CD4-positive, alpha-beta memory T cell (primary cell): ENCODE measurements at places on chromosomes 2 and 18. TPM values are rescaled to one million over a fixed set of nuclear protein-coding genes. Genes with fewer than 3 reads are reported as not detected.

Gene UGT1A7
- polyA plus RNA-seq, result not detected

Gene TUBA4B
- not detected for polyA plus RNA-seq

Gene CD8A
- polyA plus RNA-seq, result 1.1 TPM

Gene IL36A
- polyA plus RNA-seq, result 0.56 TPM

Gene TOGARAM2
- polyA plus RNA-seq, result 0.46 TPM

Gene ZNF892
- not detected for polyA plus RNA-seq

Gene PTGR3
- polyA plus RNA-seq, result 29.3 TPM

Gene SERPINB5
- not detected for polyA plus RNA-seq

Gene GPBAR1
- polyA plus RNA-seq, result 0.32 TPM

Gene VSNL1
- not detected for polyA plus RNA-seq

Gene FRZB
- polyA plus RNA-seq, result not detected

Gene NAT8
- not detected for polyA plus RNA-seq

Gene SERPINB12
- not detected for polyA plus RNA-seq

Gene CYTIP
- polyA plus RNA-seq, result 163 TPM

Gene KCNG3
- not detected for polyA plus RNA-seq

Gene TTR
- not detected for polyA plus RNA-seq

Gene SERPINB10
- not detected for polyA plus RNA-seq

Gene DYNAP
- polyA plus RNA-seq, result not detected

Gene ANTXR1
- not detected for polyA plus RNA-seq

Gene AMER3
- polyA plus RNA-seq, result not detected

GRCh38 chr2:182831101-182831500 lies 35.3 kb downstream of the FRZB start:
- no peak overlapping the region for H3K4me3 ChIP-seq
- DNase-seq, result no peak
- H3K4me1 ChIP-seq, result no peaks in the 10 kb centered on the region
- H3K36me3 ChIP-seq, result no peaks in the 10 kb centered on the region

GRCh38 chr18:52979892-52980291 lies 639.9 kb downstream of the DCC start:
- H3K4me3 ChIP-seq, result no peak overlapping the region
- H3K4me1 ChIP-seq, result no peaks in the 10 kb centered on the region
- no peak for DNase-seq
- H3K36me3 ChIP-seq, result no peaks in the 10 kb centered on the region
- no peaks in the 10 kb centered on the region for H3K27me3 ChIP-seq

DNA sequence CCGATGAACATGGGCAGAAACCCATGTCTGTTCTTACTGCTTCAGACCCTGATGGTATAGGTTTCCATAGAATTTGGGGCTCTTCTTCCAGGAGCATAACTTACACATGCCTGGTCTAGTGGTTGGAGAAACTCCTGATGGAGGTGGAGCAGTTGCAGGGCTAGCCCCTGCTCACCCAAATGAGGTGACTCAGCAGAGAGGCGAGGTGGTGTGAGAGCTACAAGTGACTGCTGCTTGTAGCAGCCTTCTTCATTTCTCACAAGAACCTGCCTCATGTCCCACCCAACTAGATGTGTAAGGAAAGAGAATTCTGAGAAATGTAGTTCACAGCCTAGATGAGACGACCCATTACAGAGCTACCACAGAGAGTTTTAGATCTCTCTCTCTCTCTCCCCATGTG lies 105.3 kb downstream of the ZNF407 start:
- no peaks in the 10 kb centered on the region for H3K27me3 ChIP-seq
- no peaks in the 10 kb centered on the region for H3K4me1 ChIP-seq
- no peak overlapping the region for H3K4me3 ChIP-seq
- no peak overlapping the region for H3K27ac ChIP-seq

DNA sequence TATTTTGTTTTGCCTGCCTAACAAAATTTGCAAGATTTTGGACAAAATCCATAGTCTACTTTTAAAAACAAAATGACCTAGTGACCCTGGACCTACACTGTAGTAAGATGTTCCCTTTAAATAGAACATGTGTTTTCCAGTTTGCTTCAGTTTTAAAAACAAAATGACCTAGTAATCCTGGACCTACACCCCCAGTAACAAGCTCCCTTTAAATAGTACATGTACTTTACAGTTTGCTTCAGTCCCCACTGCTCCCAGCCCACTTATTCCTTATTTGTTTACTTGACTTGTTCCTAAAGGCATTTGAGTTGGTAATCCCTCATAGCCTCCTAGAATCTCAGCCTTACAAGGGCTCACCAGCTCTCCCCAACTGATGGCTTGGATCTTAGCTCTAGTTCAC lies 34.5 kb upstream of the HTR2B start:
- no peaks in the 10 kb centered on the region for H3K27me3 ChIP-seq
- H3K27ac ChIP-seq, result no peak overlapping the region
- no peak overlapping the region for H3K4me3 ChIP-seq
- H3K36me3 ChIP-seq, result peaks cover 6% of the 10 kb centered on the region
- H3K4me1 ChIP-seq, result peaks cover 11% of the 10 kb centered on the region

GRCh38 chr2:126731353-126731752 lies 75.4 kb downstream of the GYPC start:
- no peak overlapping the region for H3K27ac ChIP-seq
- no peak overlapping the region for H3K4me3 ChIP-seq
- DNase-seq, result no peak
- H3K4me1 ChIP-seq, result no peaks in the 10 kb centered on the region

GRCh38 chr18:48446582-48447225 lies 37.5 kb upstream of the ZBTB7C start:
- H3K36me3 ChIP-seq, result no peaks in the 10 kb centered on the region
- H3K27ac ChIP-seq, result no peak overlapping the region
- no peak overlapping the region for H3K4me3 ChIP-seq
- H3K4me1 ChIP-seq, result no peaks in the 10 kb centered on the region

- H3K36me3 ChIP-seq, result no peaks in the 10 kb centered on the region
- no peaks in the 10 kb centered on the region for H3K4me1 ChIP-seq
- no peak overlapping the region for H3K4me3 ChIP-seq
- no peak overlapping the region for H3K27ac ChIP-seq
- H3K27me3 ChIP-seq, result no peaks in the 10 kb centered on the region
These were observed 158.0 kb upstream of the KLHL14 start for GRCh38 chr18:32930695-32931301.

- H3K36me3 ChIP-seq, result no peaks in the 10 kb centered on the region
- no peaks in the 10 kb centered on the region for H3K27me3 ChIP-seq
- H3K4me3 ChIP-seq, result no peak overlapping the region
- no peaks in the 10 kb centered on the region for H3K4me1 ChIP-seq
These were observed 18.0 kb downstream of the GEN1 start for GRCh38 chr2:17771956-17772355.

DNA sequence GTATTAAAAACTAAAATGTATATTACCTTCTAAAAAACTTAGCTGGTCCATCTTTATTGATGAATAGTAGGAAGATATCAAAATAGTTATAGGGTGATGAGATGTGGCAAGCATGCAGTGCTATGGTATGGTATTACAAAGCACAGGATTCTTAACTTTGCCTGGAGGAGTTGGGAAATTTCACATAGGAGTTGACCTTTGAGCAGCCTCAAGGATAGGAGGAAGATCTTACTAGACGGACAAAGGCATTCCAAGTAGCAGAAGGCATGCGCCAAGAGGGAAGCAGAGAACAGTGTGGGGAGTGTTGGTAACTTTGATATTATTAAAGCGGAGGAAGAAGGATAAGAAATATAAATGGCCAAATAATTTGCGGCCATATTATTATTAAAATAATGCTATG lies 60.0 kb downstream of the TTC21B start:
- peaks cover 16% of the 10 kb centered on the region for H3K36me3 ChIP-seq
- no peaks in the 10 kb centered on the region for H3K4me1 ChIP-seq
- no peak overlapping the region for H3K4me3 ChIP-seq
- no peaks in the 10 kb centered on the region for H3K27me3 ChIP-seq

- H3K27ac ChIP-seq, result no peak overlapping the region
- no peaks in the 10 kb centered on the region for H3K36me3 ChIP-seq
- H3K4me1 ChIP-seq, result peaks cover 6% of the 10 kb centered on the region
- no peaks in the 10 kb centered on the region for H3K27me3 ChIP-seq
These were observed 95.1 kb downstream of the INSIG2 start for GRCh38 chr2:118183381-118183780.

DNA sequence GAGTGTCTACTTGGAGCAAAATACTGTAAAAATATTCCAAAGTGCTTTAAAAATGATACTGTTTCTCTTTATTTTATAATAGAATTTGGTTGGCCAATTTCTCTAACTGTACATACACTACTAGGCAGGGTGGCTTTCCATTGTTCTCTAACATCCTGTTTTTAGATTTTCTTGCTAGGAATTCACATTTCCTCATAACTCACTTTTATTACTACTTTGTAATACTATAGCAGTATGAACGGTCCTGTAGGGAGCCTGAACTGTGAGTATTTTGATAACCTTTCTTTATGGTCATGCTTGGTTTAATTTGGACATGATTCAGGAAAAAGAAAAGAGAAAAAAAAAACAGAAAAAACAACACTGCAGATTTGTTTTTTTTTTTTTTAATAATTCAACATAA lies 37.8 kb downstream of the GCG start:
- no peak overlapping the region for H3K27ac ChIP-seq
- no peak for DNase-seq
- H3K4me3 ChIP-seq, result no peak overlapping the region
- no peaks in the 10 kb centered on the region for H3K36me3 ChIP-seq

GRCh38 chr2:203400805-203401585 lies 72.8 kb downstream of the ABI2 start:
- no peak overlapping the region for H3K27ac ChIP-seq
- H3K4me3 ChIP-seq, result no peak overlapping the region
- no peaks in the 10 kb centered on the region for H3K27me3 ChIP-seq
- H3K4me1 ChIP-seq, result no peaks in the 10 kb centered on the region
- no peak for DNase-seq
- H3K36me3 ChIP-seq, result peaks cover 4% of the 10 kb centered on the region

GRCh38 chr2:135557530-135557929 lies 26.2 kb downstream of the R3HDM1 start:
- no peaks in the 10 kb centered on the region for H3K27me3 ChIP-seq
- H3K4me3 ChIP-seq, result no peak overlapping the region
- no peak overlapping the region for H3K27ac ChIP-seq
- no peaks in the 10 kb centered on the region for H3K36me3 ChIP-seq
- DNase-seq, result no peak
- H3K4me1 ChIP-seq, result no peaks in the 10 kb centered on the region

- no peak for DNase-seq
- no peaks in the 10 kb centered on the region for H3K27me3 ChIP-seq
- no peak overlapping the region for H3K27ac ChIP-seq
- H3K36me3 ChIP-seq, result no peaks in the 10 kb centered on the region
- peaks cover 30% of the 10 kb centered on the region for H3K4me1 ChIP-seq
These were observed 28.1 kb downstream of the FOSL2 start for GRCh38 chr2:28420722-28421121.

DNA sequence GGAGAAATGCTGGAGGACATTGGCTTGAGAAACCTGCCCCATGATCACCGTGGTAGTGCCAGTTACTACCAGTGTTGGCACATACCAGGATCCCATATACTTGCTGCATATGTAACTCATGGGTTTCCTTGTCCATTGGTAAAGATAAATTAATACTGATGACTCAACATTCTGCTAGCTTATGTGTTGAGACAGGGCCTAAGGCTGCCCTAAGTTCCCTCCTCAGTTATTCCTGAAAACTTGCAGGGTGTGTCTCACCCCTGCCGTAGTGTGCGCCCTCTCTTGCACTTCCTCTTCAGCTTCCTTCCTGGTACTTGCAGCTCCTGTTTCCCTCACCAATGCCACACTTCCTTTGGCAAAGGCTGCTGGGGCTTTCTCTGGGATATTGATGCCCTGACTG lies 4.3 kb upstream of the INO80C start:
- H3K4me3 ChIP-seq, result no peak overlapping the region
- no peak overlapping the region for H3K27ac ChIP-seq
- peaks cover 6% of the 10 kb centered on the region for H3K4me1 ChIP-seq

GRCh38 chr2:43265421-43265820 lies 39.0 kb upstream of the ZFP36L2 start:
- no peak overlapping the region for H3K4me3 ChIP-seq
- no peak overlapping the region for H3K27ac ChIP-seq
- DNase-seq, result no peak
- H3K36me3 ChIP-seq, result no peaks in the 10 kb centered on the region

DNA sequence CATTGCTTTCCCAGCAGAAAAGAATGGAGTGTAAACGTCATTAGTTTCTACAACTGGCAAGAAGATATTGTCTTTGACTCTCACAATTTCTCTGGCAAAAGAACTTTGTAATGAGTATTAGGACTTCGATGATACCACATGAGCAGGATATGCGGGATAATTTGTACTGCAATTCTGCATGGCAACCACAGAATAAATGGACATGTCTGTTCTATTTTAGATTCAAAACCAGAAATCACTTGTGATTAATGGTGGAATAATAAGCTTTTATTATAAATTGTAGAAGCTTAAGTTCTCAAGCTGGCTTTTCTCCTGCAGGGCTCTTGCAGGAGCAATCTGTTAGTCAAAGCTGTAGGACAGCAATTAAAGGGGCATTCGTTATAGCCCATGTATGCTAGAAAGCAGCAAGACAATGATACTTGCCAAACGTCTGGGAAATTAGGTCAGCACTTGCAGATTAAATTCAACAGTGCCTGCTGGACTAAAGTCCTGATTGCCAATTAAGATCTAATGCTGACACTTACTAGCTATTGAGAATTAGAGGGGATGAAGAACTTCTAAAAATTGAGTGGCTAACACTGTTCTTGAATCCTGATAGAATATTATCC lies 177.9 kb downstream of the PTH2R start:
- no peak overlapping the region for H3K27ac ChIP-seq
- H3K4me3 ChIP-seq, result no peak overlapping the region
- H3K27me3 ChIP-seq, result no peaks in the 10 kb centered on the region
- no peak for DNase-seq
- H3K4me1 ChIP-seq, result no peaks in the 10 kb centered on the region

DNA sequence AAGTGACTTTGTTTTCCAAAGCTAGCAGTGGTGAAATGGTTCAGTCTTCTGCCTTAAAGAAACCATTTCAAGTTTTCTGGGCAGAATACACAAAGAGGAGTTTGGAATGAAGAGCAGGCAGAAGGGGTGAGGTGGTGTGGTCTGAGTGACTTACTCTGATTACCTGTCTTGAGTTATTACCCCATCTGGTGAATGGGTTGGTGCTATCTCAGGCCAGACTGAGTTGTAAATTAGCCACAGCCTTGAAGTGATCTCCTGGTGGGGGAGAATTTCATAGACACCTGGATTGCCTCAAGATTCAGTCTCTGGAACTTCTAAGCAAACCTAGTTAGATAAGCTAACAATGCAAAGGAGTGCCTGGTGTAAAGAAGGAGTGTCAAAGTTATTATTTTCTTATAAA lies 983.5 kb upstream of the NXPH2 start:
- no peaks in the 10 kb centered on the region for H3K4me1 ChIP-seq
- no peak for DNase-seq
- no peaks in the 10 kb centered on the region for H3K36me3 ChIP-seq
- H3K4me3 ChIP-seq, result no peak overlapping the region
- no peaks in the 10 kb centered on the region for H3K27me3 ChIP-seq
- H3K27ac ChIP-seq, result no peak overlapping the region

- H3K27ac ChIP-seq, result no peak overlapping the region
- no peaks in the 10 kb centered on the region for H3K36me3 ChIP-seq
- no peak overlapping the region for H3K4me3 ChIP-seq
- H3K27me3 ChIP-seq, result no peaks in the 10 kb centered on the region
- DNase-seq, result no peak
These were observed 258.4 kb upstream of the ZNF804A start for GRCh38 chr2:184339966-184340365.

GRCh38 chr2:156455361-156455975 lies 19.3 kb downstream of the GPD2 start:
- H3K4me1 ChIP-seq, result no peaks in the 10 kb centered on the region
- H3K4me3 ChIP-seq, result no peak overlapping the region
- no peak overlapping the region for H3K27ac ChIP-seq
- DNase-seq, result no peak
- H3K27me3 ChIP-seq, result no peaks in the 10 kb centered on the region
